Activated T-helper 2 cell treated with anti-CD3 and anti-CD28 coated beads, Interferon-gamma antibody, Interleukin-2, Interleukin-4, amounts not matched to agents 10 μg/mL and 5 μg/mL and 100 μg/mL, durations not matched to agents 14 hours and 24 hours and 36 hours (primary cell): ENCODE measurements at places on chromosomes 7 and 10. TPM values are rescaled to one million over a fixed set of nuclear protein-coding genes. Genes with fewer than 3 reads are reported as not detected.

The CYP2E1 gene
- total RNA-seq, result 0.16 TPM in 1 of 2 replicates, not detected in the other

The TEX47 gene
- not detected in 2 replicates for total RNA-seq

The AEBP1 gene
- 36.4 and 38.7 TPM in 2 replicates for total RNA-seq

The WEE2 gene
- 0.05 TPM in 1 of 2 replicates, not detected in the other for total RNA-seq

The PRSS2 gene
- total RNA-seq, result not detected in 2 replicates

The STEAP1 gene
- 0.46 and 0.50 TPM in 2 replicates for total RNA-seq

The AKR1B15 gene
- not detected in 2 replicates for total RNA-seq

The ERVW-1 gene
- total RNA-seq, result not detected in 2 replicates

The AUTS2 gene
- 0.87 and 1.1 TPM in 2 replicates for total RNA-seq

DNA sequence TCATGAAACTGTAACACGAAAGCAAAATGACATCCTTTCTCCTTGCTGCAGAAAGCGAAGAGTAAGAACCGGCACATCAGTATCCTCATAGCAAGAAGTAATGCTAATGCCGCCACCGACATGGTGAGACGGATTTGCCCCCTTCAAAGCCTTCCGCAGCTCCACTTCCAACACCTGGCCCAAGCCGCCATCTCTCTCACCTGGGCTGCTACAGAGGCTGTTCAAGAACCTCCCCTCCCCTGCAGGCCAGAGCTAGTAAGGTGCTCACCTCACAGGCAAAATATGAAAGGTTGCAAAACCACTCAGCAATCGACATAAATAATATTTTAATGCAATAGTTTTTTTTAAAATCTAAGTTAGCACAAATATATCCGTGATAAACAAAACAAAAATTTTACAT lies 123.9 kb upstream of the FRMD4A start:
- no peak for DNase-seq
- H3K27ac ChIP-seq, result no peak overlapping the region
- no peaks in the 10 kb centered on the region for H3K36me3 ChIP-seq
- peaks cover 3% of the 10 kb centered on the region for H3K27me3 ChIP-seq
- H3K4me1 ChIP-seq, result no peaks in the 10 kb centered on the region
- no peak overlapping the region for H3K4me3 ChIP-seq

DNA sequence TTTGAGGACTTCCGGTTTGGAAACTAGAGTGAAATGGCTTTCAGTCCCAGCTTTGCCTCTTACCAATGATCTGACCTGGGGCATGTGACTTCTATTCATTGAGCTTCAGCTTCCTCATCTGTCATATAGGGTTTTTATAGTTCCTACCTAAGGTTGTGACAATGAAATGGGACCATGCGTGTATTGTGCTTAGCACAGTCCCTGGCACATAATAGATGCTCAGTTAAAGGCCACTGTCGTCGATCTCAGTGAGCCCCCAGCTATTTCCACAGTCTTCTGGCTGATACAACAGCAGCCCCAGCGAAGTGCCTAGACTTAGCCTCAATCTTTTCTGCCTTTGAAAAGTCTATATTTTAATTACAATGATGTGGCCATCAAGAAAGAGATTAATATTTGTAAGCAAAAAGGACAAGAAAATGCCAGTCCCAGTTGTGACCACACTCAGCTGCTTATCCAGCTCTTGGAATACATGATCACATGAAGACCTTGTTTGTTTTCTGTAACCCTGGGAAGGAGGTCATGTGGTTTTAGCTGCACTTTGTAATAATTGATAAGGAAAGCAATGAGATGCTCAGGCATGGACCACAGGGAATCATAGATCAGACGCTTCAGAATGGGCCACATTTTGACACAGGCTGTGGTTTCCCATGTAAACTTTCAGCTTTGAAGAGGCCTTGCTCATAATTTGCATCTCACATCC lies 44.6 kb downstream of the VWA2 start:
- DNase-seq, result no peak
- no peaks in the 10 kb centered on the region for H3K36me3 ChIP-seq
- H3K4me3 ChIP-seq, result no peak overlapping the region
- no peak overlapping the region for H3K27ac ChIP-seq
- no peaks in the 10 kb centered on the region for H3K4me1 ChIP-seq

GRCh38 chr7:22718200-22718711 lies 8.7 kb upstream of the IL6 start:
- peaks cover 47% of the 10 kb centered on the region for H3K27me3 ChIP-seq
- no peaks in the 10 kb centered on the region for H3K36me3 ChIP-seq
- no peak overlapping the region for H3K4me3 ChIP-seq
- H3K4me1 ChIP-seq, result peaks cover 7% of the 10 kb centered on the region
- no peak for DNase-seq

GRCh38 chr7:43546231-43546630 lies 36.7 kb upstream of the STK17A start:
- no peak for DNase-seq
- no peaks in the 10 kb centered on the region for H3K36me3 ChIP-seq
- peaks cover 42% of the 10 kb centered on the region for H3K27me3 ChIP-seq

GRCh38 chr7:117803476-117803875 lies 69.8 kb downstream of the CTTNBP2 start:
- no peaks in the 10 kb centered on the region for H3K36me3 ChIP-seq
- no peak overlapping the region for H3K4me3 ChIP-seq
- no peak for DNase-seq
- H3K27me3 ChIP-seq, result peaks cover 2% of the 10 kb centered on the region

DNA sequence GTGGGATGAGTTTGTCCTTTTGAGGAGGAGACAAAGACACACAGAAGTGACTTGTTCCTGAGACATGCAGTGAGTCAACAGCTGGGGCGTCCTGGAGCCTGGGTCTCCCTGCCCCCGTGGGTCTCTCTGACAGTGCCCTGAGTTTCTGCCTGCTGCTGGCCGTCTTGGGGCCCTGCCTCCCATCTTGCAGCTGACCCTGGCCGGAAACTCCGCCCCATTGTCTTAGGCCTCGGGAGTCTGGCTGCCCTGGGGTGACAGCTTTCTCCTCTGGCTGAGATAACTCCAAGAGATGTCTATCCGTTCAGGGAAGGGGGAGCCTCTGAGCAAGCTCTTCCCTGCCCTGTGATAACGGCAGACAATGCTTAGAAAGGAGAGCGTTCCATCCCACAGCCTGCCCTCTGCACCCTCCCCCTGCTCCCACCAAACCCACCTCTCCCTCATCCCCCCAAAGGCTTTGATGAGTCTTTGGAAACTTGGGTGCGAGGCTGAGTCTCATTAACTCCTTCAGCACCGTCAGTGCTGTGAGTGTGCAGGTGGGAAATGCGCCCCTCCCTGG lies 69.5 kb upstream of the PODXL start:
- no peaks in the 10 kb centered on the region for H3K4me1 ChIP-seq
- peaks cover 5% of the 10 kb centered on the region for H3K27me3 ChIP-seq
- no peak overlapping the region for H3K4me3 ChIP-seq
- DNase-seq, result no peak

GRCh38 chr10:76176166-76176550 lies 744.7 kb downstream of the LRMDA start:
- H3K27me3 ChIP-seq, result no peaks in the 10 kb centered on the region
- H3K4me3 ChIP-seq, result no peak overlapping the region
- H3K4me1 ChIP-seq, result no peaks in the 10 kb centered on the region
- DNase-seq, result no peak
- H3K36me3 ChIP-seq, result no peaks in the 10 kb centered on the region

GRCh38 chr10:26525586-26525985 lies 87.4 kb downstream of the APBB1IP start:
- H3K27me3 ChIP-seq, result no peaks in the 10 kb centered on the region
- H3K4me1 ChIP-seq, result peaks cover 3% of the 10 kb centered on the region
- DNase-seq, result no peak
- H3K36me3 ChIP-seq, result peaks cover 61% of the 10 kb centered on the region
- H3K4me3 ChIP-seq, result no peak overlapping the region
- peak overlapping the region; percentile 70 for H3K27ac ChIP-seq

- H3K36me3 ChIP-seq, result no peaks in the 10 kb centered on the region
- DNase-seq, result no peak
- no peak overlapping the region for H3K27ac ChIP-seq
- H3K4me1 ChIP-seq, result no peaks in the 10 kb centered on the region
- no peaks in the 10 kb centered on the region for H3K27me3 ChIP-seq
- no peak overlapping the region for H3K4me3 ChIP-seq
Measured at GRCh38 chr7:87709258-87709657, 81.1 kb downstream of the RUNDC3B start.

DNA sequence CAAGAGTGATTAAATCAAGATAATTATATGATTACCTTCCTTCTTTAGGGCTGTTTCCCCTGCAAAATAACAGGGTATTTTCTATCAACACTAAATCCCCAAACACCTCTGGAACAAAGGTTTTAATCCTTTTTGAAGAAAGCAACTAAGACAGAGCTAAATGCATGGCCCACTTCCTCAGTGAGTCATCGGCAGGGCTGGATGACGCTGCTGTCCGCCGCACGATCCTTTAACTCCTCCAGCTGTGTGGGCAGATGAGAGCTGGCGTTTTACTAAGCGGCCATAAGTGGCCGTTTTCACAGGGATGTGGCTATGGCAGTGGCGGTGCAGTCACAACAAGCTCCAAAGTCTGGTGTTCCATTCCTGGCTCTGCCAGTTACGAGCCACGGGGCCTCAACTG lies 76.0 kb upstream of the C1QL3 start:
- H3K27ac ChIP-seq, result no peak overlapping the region
- no peaks in the 10 kb centered on the region for H3K4me1 ChIP-seq
- no peaks in the 10 kb centered on the region for H3K27me3 ChIP-seq
- H3K4me3 ChIP-seq, result no peak overlapping the region
- peaks cover 3% of the 10 kb centered on the region for H3K36me3 ChIP-seq
- DNase-seq, result no peak

GRCh38 chr7:106139265-106140251 lies 27.4 kb upstream of the SYPL1 start:
- H3K4me1 ChIP-seq, result no peaks in the 10 kb centered on the region
- H3K27me3 ChIP-seq, result peaks cover 21% of the 10 kb centered on the region
- no peak overlapping the region for H3K27ac ChIP-seq

GRCh38 chr7:42645906-42646305 lies 266.0 kb downstream of the C7orf25 start:
- H3K4me3 ChIP-seq, result no peak overlapping the region
- no peak for DNase-seq
- no peaks in the 10 kb centered on the region for H3K4me1 ChIP-seq
- H3K36me3 ChIP-seq, result no peaks in the 10 kb centered on the region
- no peak overlapping the region for H3K27ac ChIP-seq
